Stimulated activated CD4-positive, alpha-beta T cell treated with anti-CD3 and anti-CD28 coated beads, TNF-alpha, amount 100 ng/mL, for 4 hours (primary cell): ENCODE measurements at places on chromosomes 3 and 15.

DNA sequence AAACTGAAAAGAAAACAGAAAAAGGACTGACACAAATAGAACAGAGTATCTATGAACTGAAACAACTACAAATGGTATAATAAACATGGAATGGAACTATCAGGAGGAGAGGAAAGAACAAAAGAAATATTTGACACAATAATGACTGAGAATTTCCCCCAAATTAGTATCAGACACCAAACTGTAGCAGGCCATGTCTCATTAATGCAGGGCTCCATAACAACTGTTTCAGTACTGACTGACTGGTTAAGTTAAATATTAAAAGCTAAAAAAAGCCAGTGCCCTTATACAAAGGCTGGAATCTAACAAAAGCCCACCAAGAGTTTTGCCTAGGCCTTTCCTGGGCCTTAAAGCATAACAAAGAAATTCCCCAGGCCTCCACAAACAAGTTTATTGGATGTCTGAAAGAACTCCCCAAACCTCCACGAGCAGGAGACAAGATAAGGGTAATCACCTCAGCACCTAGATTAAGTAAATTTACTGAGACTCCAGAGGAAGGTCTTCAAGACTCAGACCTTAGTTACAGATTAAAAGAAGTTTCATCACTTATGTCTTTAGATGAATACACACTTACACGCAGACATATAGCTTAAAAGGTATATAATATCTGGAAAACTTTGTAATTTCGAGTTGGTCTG lies 45.7 kb downstream of the KPNA1 start:
- no peak for DNase-seq

DNA sequence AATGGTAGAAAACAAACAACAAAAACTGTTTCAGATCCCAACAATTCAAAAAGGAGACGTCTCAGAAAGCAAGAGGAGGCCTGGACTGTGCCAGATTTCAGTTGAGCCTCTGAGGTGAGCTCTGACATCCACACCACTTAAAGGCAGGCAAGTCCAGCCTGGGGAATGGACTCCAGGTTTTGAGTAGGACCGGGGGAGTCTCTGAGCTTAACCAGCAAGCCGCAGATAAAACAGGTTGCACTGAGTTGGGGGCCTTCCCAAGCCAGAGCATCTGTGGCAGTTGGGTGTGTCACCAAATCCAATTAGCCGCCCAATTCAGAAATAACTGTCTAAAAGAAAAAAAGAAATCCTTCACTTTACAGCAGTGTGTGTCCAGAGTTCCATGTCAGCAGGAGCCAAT lies 54.7 kb downstream of the OXNAD1 start:
- no peak for DNase-seq

- DNase-seq = no peak
These were observed 101.2 kb downstream of the CACNA1D start for GRCh38 chr3:53595660-53596059.

GRCh38 chr3:128207951-128208350 lies 54.7 kb downstream of the EEFSEC start:
- DNase-seq = no peak

DNA sequence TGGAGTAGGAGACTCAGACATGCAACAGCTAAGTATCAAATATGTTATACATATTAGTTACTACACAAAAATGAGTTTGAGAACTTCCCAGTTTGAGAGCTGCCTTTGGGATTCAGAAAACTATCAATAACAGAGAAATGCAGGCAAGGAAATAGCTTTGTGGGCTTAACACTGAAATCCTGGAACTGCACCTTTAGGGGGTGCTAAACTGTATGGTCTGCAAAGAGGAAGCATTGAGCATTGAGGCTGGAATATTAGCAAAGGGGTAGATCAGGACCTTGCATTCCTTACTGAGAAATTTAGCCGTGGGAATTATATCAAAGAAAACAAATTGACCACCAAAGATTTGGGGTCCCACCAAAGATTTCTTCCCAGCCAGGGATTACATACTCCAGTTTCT lies 580.0 kb downstream of the ZNF385D start:
- no peak for DNase-seq

DNA sequence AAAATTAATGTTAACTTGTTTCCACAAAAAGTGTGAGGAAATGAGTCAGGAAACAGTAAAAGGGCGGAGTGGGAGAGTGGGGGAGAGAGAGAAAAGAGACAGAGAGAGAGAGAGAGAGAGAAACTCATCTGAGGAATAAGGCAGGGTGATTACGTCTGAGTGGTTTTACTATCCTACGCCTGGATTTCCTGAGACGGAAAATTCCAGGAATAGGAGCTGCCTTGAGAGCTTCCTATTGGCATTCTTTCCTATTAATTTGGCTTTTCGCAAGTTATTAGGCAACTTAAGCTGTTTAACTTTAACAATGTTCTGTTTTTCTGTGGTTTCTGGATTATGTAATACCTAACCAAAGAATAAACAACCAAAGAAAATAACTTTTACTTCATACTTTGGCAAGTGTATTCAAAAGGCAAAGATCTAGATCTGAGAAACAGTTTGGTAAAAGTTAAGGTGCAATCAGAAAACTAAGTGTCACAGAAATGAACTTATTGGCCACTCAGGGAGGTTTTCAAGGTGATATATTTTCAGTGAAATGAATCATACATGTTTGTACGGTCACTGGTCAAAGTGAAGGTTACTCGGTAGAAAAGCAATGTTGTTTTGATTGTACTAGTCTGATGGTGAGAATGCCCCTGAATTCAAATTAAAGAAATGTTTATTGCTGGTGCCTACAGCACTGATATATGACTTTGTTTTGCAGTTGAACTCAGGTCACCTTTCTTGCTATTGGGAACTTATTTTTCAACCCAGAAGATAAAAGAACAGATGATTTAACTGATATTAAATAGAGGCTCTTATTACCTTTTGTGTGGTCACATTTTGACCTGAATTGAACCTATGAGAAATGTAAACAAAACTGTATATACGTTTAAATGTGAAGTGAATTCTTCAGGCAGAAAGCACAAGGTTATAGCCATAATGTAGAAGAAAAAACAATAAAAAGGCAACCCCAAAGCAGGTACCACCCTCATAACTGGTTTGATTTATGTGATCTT lies 39.9 kb upstream of the TNFSF10 start:
- no peak for DNase-seq

DNA sequence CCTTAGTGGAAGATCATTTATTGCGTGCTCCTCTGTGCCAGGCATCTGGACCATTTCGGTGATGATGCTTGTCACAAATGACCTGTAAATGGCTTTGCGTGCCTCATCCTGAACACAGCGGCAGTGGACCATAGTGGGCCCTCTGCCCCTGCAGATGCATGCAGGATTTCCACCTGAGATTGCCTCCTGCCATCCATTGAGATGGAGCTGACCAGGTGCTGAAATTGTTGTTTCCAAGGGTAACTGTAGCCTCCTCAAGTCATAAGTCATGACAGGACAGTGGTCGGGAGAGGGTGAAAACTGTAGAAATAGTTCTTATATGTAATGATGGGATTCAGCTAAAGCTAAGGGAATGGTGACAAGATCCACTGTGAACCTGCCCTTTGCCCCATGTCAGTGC lies 35.5 kb downstream of the CLSTN2 start:
- no peak for DNase-seq

- DNase-seq = no peak
These were observed 11.2 kb downstream of the UBL7 start for GRCh38 chr15:74449643-74450205.

DNA sequence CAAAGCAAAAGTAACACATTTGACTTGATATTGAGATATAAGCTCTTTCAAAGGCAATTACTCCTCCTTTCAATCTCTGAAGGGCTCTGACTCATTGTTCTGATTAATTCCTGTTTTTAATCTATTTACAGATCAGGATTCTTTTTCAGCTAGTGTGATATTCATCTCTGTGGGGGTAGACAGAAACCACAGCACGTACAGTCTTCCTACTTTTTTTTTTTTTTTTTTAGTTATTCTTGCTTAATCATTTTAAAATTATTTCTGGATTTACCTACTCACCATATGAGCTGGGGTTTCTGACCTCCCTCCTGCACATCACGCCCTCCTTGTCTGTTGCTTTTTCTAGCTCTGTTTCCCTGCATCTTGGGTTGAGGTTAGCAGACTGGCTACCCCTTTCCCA lies 1.4 kb downstream of the CNTN3 start:
- no peak for DNase-seq

- no peak for DNase-seq
These were observed 11.3 kb upstream of the TM4SF1 start for GRCh38 chr3:149388531-149389417.

DNA sequence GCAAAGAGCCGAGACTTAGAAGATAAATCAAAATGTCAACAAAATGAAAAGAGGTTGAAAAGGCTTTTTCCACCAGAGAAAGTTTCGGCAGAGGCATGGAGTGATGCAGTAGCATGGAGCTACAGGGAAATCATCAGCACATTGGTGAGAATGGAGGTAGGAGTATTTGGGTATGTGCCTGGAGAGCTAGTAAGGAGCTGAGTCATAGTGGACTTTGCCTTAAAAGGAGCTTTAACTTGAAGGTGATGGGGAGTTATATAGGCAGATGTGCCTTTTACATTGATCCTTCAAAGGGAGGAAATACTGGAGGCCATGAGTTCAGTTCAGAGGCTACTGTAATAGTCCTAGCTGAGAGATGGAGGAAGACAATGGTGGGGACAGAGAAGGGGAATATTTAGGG lies 44.3 kb downstream of the IL5RA start:
- DNase-seq = no peak

- DNase-seq = no peak
These were observed 14.9 kb downstream of the LIPH start for GRCh38 chr3:185537369-185537970.

DNA sequence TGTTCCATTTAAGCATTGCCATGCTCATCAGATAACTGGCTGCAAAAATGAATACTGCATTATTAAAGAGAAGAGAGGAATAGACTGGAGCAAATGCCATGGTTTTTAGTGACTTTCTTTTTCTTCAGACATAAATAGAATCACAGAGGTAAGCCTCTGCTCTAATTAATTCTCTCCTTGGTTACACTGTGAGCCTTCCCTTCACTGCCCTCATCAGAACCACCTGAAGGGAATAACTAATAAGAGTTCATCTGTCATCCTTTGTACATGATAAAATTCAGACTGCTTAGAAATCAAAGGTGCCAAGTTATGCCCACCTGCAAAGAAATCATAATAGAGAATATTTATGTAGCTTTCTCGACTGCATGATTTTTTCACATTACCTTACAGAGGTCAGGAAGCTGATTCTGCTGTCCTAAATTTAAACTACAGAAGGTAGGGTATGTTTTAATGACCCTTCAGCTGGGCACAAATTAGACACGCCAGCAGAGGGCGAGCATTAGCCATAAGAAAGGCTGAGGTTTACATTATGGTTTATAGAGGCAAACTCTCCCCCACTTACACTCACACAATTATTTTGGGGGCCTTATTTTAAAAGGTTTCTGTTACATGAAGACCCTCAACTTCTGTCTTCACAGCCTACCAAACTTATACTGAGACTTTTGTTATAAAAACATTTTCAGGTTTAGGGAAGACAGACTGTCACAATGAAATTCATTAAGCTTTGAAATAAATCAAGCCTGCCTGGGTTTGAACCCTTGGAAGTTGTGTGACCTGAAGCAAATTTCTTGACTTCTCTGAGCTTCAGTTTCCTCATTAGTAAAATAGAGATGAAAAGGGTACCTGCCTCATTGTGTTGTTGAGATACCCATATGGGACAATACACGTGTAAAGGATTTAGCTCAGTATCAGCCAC lies 15.3 kb upstream of the UNC13C start:
- no peak for DNase-seq

- DNase-seq = no peak
These were observed 64.2 kb upstream of the SERPINI2 start for GRCh38 chr3:167538081-167538480.

DNA sequence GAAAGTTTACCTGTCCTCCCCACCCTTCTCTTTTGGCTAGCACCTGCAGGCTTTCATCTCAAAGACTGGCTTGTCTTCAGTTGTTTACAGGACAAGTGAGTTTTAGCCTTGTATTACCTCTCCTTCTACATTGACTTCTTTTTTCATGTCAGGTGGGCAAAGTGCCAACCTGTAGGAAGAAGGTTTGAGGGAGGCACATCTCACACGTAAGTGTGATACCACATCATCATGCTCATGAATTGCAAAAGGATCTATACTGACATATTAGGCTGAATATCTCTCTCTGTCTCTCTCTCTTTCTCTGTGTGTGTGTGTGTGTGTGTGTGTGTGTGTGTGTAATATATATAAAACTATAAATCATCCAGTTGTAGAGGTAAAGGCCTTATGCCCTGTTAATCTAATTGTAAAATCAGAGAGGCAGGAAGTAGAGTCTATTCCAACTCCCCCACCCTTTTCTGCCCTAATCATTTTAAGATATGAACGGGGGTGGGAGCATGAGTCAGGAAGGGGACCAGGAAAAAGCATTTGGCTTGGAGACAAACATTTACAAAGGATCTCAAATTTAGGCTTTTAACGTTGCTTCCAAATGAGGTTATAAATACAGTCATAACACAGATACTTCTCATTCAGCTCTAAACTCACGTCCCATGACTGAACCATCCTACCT lies 107.0 kb upstream of the PFN2 start:
- no peak for DNase-seq

DNA sequence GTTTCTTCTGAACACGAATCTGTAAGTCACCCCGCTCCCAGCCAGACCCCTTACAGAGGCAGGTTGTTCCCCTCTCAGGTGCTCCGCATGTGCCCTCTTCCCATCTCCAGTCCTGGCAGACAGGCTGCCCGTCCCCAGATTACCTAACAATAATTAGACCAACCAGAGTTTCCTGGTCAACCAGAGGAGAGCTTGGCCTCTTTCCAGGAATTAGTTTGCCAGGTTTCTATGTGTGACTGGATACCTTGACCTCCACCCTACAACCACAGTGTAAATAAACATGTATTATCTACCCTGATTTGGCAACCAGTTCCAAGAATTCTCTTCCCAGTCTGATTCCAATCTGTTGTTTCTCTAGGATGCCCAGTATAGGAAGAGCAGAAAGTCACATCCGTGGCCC lies 178.0 kb upstream of the UMPS start:
- no peak for DNase-seq

DNA sequence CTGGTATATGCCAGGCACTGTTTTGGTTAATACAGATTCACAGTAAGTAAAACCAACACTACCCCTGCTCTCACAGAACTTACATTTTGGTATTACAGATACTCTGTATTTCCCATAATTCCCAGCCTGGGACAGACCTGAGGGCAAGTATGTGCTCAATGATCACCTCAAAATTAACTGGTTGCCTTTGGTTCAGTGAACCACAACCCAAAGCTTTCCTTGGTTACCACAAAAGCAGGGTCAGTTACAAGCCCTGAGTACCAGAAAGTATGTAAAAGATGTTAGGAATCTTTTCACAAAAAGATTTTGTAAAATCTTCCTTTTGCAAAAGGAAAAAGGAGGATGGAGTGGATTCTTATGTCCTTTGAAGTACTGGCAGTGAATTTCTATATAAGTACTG lies 72.2 kb upstream of the GUCA1C start:
- no peak for DNase-seq
